ENCODE measurements at places on chromosomes 4 and X. TPM values are rescaled to one million over a fixed set of nuclear protein-coding genes. Genes with fewer than 3 reads are reported as not detected.

Gene GAK
- total RNA-seq: 91.4 TPM

Gene HNRNPDL
- 254 TPM for total RNA-seq

Gene UGT2A3
- total RNA-seq: not detected

Gene GUCY1A1
- total RNA-seq: 29.0 TPM

Gene PDHA1
- total RNA-seq: 177 TPM

Gene PAGE5
- not detected for total RNA-seq

Gene NXF2B
- not detected for total RNA-seq

Gene PGAM4
- 0.17 TPM for total RNA-seq

Gene MAPK10
- 0.78 TPM for total RNA-seq

Gene GAGE2A
- not detected for total RNA-seq

Gene EMD
- total RNA-seq: 49.8 TPM
